Common myeloid progenitor, CD34-positive (primary cell): ENCODE measurements at places on chromosomes 11 and 22.

- DNase-seq = no peak
Observed at GRCh38 chr11:118098996-118099837, 12.5 kb upstream of the SMIM35 start.

DNA sequence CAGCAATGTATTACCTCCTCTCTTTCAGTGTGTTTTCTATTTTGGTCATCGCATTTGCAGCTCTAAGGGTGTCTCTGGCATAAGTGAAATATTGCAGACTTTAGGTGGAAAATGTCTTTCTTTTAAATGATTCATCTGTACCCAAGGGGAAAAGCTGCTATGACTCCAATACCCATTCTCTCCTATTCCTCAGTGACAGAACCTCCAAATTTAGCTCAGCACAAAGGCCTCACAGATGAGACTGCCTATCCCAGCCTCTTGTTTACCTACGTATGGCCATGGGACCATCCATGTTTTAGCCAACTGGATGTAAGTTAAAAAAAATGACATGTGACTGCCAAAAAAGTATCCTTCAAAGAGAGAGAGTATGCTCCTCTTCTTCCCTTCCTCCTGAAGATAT, 7.9 kb downstream of the MTMR2 start:
- no peak for DNase-seq

DNA sequence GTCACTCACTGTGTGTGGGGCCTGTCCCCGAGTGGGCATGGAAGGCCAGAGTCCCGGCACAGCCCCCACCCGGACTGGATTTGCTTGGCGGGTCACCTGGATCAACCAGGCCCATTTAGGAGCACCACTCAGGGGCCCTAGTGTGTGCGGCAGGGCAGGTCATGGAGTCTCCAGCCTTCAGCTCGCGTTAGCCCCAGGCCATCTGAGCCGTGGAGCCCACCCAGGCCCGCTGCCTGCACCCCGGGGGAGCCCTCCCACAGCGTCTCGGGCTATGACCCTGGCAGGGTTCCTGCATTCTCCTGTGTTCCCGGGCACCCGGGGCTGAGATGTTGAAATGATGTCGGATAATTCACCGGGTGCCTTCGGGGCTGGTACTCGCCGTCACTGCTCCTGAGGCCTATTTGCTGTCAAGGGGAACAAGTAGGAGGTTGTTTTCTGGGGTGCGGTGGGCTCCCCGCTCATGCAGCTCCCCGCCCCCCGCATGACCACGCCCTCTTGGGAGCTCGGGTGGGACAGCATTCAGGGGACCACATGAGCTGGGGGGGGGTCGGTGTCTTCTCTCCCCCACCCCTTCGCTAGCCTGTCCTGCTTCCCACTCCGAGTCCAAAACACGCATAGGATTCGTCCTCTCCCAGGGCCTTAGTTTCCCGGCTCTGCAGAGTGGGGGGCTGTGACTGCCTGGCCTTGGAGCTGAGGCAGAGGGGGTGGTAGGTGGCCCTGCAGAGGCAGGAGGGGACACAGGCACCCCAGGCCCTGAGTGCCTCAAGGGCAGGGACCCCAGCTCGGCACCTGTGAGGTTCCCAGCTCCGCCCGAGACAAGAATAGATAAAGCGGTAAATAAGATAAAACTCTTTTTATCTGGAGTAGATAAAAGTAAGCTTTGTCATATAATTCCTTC, 77.2 kb downstream of the KCNQ1 start:
- no peak for DNase-seq

DNA sequence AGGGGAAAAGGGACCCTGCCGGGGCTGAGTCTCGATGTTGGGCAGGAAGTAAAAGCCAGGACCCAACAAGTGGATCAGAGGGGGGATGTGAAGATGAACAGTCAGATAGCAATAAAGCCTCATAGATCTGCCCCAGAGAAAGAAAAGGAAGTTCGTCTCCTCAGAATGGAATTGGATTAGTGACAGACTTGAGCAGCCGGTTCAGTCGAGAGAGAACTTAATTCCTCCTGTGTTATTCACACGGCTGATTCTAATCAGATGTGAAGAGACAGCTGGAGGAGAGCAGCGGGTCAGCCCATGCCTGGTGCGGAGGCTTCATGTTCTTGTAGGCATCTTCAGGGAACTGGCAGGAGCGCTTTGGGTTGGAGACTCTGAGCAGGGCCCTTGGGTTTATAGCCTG, 29.3 kb upstream of the CABP7 start:
- no peak for DNase-seq

DNA sequence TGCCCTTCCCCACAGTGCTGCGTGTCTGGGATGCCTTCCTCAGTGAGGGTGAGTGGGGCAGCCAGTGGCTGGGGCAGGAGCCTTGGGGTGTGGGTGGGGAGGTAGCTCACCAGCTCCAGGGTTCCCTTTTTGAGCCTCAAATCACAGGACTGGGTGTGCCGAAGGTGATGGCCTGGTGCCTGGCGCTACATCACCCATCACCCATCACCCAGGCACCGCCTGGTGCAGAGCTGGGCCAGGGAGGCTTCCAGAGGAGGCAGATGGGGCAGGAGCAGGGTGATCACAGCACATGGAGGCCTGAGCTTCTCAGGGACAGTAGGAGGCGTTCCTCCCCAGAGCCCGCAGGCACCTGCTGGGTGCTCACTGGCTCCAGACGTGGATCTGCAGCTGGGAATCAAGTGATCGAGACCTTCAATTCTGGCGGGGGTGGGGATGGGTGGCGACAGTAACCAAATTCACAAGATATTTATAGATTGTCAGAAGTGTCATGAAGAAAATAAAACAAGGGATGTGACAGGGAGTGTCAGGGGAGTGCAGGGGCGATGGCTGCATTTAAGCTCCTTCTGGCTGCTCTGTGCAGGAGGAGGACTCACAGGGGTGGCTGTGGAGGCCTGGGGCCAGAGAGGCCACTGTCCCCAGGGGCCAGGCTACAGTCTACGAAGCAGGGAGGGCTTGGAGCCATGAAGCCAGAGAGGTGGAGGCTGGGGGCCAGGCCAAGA, 3.2 kb downstream of the TBC1D10C start:
- DNase-seq = no peak

GRCh38 chr11:46865340-46865739, 19.3 kb upstream of the CKAP5 start:
- DNase-seq = no peak

DNA sequence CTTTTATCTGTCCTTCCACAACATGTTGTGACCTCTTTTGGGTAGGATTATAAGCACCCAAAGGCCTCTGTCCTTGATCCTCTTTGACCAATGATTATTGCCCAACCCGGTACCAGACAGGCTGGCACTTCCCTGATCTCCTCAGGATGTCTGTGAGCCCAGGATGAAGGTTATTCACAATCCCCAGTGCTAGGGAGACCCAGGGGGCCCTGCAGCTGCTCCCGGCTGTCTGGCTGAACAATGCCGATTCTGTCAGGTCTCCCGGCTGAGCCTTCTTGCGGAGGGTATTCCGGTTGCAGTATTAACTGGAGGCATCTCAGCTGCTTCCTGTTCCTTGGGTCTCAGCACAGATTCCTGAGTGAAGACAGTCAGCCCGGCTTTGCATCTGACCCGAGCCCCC, 71.2 kb upstream of the CDON start:
- DNase-seq = no peak

DNA sequence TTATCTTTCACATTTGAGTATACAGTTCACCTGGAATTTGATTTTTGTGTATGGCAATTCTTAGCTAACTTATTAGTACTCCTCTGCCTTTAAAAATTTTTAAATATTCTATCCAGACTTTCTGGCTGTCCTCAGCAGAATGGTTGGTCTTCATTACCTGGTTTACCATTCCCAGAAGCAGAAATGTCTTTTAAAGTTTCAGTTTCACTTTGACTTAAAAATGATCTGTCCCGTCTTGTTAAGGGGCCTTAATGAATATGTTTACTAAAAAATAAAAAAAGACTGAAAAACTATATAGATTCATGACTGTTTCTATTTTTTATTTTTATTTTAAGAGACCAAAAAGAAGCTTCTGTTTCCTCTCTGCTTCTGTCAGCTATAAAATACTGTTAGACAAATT, 70.5 kb upstream of the TNRC6B start:
- DNase-seq = peak; percentile 41

GRCh38 chr11:35337136-35337913, 82.0 kb downstream of the SLC1A2 start:
- no peak for DNase-seq

DNA sequence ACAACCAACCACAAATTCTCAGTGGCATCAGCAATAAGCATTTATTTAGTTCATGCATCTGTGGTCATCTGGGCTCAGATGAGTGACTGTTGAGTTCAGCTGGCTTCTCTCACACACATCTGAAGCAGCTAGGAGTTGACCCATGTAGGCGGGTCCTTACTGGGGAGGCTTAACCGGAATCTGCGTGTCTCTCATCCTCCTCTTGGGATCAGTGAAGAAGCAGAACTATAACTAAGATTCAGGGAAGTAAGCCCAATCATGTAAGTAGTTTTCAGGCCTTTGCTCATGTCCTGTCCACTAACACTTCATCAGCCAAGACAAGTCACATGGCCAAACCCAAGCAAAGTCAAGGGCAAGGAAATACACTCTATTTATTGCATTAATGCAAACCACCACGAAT, 236.2 kb downstream of the C11orf87 start:
- DNase-seq = no peak

DNA sequence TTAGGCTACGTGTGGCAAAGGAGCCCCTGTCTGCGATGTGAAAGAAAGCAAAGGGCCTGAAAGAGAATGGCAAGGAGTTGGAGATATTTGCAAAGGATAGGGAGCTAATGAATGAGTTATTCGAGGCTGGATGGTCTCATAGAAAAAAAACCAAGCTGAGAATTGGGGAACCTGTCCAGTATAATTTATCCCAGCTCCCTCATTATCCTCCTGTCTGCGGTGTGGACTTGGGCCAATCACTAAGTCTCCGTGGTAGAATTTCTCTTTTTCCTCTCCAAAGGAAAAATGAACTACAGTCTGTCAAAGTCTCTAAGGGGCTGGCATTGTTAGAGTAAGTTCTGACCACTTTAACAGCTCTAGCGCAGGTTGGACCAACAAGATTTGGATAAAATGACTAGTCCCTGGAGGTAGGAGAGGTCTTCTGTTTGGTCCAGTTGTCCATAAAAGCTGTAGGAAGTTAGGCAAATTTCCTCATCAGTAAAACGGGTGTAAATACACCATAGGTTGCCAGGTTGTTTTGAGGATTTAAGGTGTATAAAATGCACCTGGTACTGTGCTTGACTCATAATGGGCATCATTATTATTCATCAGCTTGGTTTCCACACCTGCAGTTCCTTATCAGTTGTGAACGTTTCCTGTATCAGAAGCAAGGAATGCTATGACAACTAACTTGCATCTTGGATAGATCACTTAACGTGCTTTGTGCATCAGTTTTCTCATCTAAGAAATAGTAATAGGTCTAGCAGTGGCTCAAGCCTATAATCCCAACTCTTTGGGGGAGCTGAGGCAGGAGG, 10.3 kb upstream of the CDON start:
- no peak for DNase-seq

GRCh38 chr11:61445516-61445915, 15.6 kb downstream of the SDHAF2 start:
- no peak for DNase-seq

- DNase-seq = no peak
Observed at GRCh38 chr22:39224550-39224949, 20.2 kb downstream of the PDGFB start.

DNA sequence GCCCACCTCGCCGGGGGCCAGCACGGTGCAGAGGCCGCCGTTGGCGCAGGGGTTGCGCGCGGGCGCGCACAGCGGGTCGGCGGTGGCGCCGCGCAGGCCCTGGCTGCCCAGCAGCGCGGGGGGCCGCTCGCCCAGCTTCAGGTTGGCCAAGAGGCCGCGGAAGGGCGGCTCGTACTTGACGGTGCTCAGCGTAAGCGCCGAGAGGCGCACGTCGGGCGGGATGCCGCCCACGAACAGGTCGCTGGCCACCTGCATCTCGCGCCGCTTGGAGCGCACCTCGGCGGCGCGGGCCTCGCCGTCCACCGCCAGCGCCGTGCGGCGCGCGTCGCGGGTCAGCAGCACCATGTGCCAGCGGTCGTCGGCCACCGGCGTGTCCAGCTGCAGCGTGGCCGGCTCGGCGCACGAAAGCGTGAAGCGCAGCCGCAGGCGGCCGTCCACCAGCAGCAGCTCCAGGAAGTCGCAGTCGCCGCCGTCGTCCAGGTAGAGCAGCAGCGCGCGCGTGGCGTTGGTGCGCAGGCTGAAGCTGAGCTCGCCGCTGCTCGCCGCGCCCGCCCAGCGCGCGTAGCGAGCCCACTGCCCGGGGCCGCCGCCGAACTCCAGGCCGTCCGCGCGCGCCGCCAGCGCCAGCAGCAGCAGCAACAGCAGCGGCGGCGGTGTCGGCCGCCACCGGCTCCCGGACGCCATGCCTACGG, 9.8 kb downstream of the NRXN2 start:
- DNase-seq = peak; percentile 78

- no peak for DNase-seq
Observed at GRCh38 chr11:92061456-92062062, 163.1 kb upstream of the FAT3 start.

DNA sequence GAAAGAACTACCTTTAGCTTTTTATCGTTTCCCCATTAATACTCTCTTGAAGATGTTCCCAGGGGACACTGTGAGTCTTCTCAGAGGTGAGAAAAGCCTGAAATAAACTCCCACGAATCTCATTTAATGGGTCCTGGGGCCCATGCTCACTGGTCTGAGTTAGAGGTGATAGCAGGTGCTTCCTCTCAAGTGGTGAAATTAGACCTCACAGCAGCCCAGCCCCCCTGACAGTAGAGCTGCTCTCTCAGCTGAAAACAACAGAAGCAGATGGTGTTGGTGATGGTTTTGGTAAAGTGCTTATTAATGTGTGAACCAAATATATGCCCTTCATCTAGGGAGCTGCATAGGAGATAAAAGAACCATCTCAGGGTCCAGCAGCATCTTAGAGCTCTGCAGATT, 76.8 kb upstream of the VPREB1 start:
- peak; percentile 75 for DNase-seq

GRCh38 chr11:124643605-124644425, 21.2 kb downstream of the TBRG1 start:
- peak; percentile 51 for DNase-seq

- DNase-seq = peak; percentile 67
Observed at GRCh38 chr11:69711822-69712801, 8.3 kb upstream of the FGF19 start.

DNA sequence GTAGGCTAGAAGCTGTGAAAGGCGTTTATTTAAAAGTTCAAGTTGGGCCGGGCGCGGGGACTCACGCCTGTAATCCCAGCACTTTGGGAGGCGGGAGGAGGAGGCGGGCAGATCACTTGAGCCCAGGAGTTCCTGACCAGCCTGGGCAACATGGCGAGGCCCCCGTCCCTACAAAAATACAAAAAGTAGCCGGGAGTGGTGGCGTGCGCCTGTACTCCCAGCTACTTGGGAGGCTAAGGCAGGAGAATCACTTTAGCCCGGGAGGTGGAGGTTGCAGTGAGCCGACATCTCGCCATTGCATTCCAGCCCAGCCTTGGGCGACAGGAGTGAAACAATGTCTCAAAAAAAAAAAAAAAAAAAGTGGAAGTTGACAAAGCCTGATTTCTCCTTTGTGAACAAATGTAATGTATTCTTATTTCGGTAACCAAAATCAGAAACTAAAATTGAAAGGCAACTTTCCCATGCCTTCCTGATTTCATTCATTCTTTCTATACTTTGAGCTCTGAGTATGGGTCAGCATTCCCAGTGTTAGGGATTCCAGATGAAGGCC, 825 bp downstream of the PTPMT1 start:
- peak; percentile 41 for DNase-seq

- DNase-seq = no peak
Observed at GRCh38 chr22:41856469-41856868, 23.6 kb downstream of the SREBF2 start.

GRCh38 chr11:117333917-117334316, 6.3 kb downstream of the CEP164 start:
- no peak for DNase-seq
